ENCODE measurements at places on chromosomes 6 and 20.

- DNase-seq = no peak
These were observed 63.0 kb upstream of the TXNDC5 start for GRCh38 chr6:7973584-7973983.

- no peak for DNase-seq
These were observed 30.0 kb downstream of the SYNDIG1 start for GRCh38 chr20:24499472-24499871.

GRCh38 chr6:25306379-25306778, 27.2 kb downstream of the CARMIL1 start:
- no peak for DNase-seq

DNA sequence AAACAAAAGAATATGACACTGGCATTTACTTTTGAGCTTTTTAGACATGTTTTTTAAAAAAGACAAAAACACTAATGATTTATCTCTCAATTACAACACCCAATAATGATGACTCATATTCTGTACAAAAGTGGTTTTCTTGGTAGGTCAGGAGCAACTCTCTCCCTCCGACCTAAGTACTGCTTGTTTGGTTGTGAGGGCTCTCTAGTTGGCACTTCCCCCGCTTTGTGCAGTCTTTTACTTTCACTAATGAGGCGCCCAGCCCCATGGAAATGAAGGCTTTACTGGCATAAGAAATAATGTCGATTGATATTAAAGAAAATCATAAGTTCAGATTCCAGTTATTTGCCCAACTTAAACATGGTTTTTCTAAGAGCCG, 1.3 kb downstream of the KPNA5 start:
- DNase-seq = peak; percentile 61

- no peak for DNase-seq
These were observed 13.5 kb upstream of the SERPINB6 start for GRCh38 chr6:2984738-2985406.

DNA sequence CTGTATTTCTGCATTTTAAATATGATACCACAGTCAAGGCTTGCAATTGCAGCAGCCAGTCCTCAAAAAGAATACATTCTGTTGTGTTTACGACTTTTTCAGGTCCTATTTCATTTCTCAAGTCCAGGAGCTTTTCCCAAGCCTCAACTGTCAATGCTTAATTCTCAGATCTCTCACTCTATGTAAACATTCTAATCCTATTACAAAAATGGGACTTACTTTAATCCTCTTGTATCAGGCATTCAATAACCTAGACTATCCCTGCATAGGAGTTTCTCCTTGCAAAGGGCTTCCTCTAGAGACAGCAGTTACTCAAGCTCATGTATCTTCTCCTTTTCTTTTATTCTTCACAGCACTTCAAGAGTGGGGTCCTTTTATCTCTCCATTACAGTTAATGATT, 1293.0 kb downstream of the GRIK2 start:
- DNase-seq = no peak

- DNase-seq = peak; percentile 40
These were observed 26.9 kb upstream of the MOCS1 start for GRCh38 chr6:39961178-39961577.

GRCh38 chr6:170358496-170358895, 51.9 kb downstream of the FAM120B start:
- DNase-seq = no peak

DNA sequence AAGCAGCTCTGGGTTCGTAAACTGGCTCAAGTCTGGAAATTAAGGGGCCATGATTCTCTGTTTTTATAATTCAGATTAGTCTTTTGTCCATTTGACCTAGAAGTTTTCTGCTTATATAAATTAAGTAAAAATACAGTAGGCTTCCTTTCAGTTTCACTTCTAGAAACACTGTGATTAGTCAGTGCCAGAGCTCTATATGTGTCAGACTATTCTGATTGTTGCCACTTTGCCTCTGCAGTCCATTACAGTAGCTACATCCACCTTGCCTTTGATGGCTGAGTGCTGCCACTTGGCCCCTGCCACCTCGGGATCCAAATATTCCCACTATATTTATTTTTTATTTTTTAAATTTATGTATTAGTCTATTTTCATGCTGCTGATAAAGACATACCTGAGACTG, 7.9 kb downstream of the ZC2HC1B start:
- no peak for DNase-seq

- no peak for DNase-seq
These were observed 183.4 kb upstream of the FBXL4 start for GRCh38 chr6:99130897-99131873.

GRCh38 chr20:49750611-49751396, 37.1 kb upstream of the B4GALT5 start:
- no peak for DNase-seq

DNA sequence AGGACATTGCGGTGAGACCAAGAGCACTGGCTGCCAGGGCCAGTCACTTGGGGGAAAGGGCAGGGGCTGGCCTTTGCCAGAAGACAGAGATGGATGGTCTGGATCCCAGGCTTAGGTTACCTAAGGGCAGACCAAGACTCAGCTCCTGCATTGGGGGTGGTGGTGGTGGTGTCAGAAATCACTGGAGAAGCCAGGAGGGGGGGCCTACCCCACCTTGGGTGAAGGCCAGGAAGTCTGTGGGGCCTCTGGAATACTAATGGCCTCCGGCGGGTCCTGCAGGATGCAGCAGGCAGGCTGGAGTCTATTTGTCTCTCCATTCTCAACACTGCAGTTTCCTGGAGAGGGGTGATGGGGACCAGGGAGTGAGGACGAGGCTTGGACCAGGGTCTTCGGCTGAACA, 32.8 kb downstream of the CD40 start:
- no peak for DNase-seq
